A549 treated with DMSO at 1 μM for 4 hours (cell line): ENCODE measurements at places on chromosomes 7 and 10. TPM values are rescaled to one million over a fixed set of nuclear protein-coding genes. Genes with fewer than 3 reads are reported as not detected.

The PRR15 gene
- 1.4 to 2.0 TPM (median 1.5 TPM) in 5 replicates for total RNA-seq

The ARMC3 gene
- total RNA-seq, result 0.50 to 0.81 TPM (median 0.65 TPM) in 5 replicates

The MKX gene
- total RNA-seq, result not detected in 5 replicates

The C10orf90 gene
- total RNA-seq, result 2.4 to 3.6 TPM (median 2.7 TPM) in 5 replicates

The C10orf62 gene
- not detected in 5 replicates for total RNA-seq

The ACSM6 gene
- total RNA-seq, result not detected in 5 replicates

The PTPRZ1 gene
- not detected in 5 replicates for total RNA-seq

The HOXA10 gene
- 5.8 to 8.6 TPM (median 7.4 TPM) in 5 replicates for total RNA-seq
